ENCODE measurements at places on chromosomes 1 and 21.
A peak's percentile ranks its signal among the peaks of the same experiment; 100 is the strongest.

DNA sequence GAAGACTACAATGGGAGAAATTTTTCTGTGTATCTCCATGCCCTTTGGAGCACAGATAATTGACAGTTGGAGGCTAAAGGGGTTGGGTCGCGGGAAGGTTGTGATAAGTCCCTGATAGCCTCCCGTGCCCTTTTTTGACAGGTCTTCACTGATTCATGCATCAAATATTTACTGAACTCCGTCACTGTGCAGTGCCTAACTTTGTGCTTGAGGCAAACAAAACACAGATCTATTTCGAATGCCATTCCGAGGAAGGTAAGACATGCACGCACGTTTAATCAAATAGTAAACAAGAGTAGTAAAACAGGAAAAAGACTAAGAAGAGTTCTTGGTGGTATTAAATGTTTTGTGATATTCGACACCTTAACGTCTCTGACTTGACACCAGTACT, 494 bp upstream of the PIP5K1A start:
- DNase-seq, result no peak

DNA sequence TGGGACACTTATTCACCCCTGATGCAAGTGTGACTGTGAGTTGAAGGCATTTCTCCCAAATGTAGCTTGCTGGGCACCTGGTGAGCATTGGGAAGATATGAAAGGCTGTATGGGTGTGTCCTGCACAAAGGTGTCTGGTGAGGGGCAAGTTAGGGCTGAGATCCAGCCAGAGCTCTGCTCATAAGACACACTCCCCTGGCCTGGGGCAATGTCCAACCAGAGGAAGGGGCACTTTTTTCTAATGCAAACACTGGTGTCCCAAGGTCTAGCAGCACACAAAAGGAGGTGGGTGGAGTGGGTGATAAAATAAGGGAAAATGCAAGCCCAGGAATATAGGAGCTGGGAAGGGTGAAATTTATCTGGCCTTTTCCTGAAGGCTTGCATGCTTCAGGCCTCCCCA, 57.0 kb upstream of the TRABD2B start:
- DNase-seq, result no peak

DNA sequence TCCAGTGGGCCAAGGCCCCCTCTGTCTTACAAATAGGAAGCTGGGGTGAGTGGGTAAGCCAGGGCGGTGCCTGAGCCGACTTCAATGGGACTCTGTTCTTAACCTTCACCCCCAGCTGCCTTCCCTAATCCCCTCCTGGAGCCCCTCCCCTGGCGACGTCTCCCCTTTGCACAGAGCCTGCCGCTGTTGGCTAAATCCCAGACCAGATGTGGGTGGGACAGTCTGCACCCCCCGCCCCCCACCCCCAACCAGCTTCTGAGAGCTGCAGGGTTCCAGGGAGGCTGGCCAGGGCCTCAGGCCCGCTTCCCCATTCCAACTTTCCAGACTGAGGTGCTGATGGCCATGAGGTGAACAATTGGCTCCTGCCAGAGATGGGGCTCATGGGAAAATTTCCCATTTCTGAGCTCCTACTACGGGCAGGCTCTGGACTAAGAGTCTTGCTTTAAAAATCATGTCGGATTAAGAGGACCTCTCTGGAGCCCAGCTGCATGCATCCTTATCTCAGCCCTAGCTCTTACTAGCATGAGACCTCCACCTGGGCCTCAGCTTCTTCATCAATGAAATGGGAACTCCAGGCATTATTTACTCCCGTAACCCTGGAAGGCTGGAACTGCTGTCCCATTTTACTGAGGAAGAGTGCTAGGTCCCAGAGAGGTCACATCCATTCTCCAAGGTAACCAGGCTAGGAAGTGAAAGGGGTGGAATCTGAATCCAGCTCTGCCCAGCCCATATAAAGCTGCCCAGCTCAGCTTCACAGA, 6.4 kb downstream of the COL8A2 start:
- DNase-seq, result no peak

DNA sequence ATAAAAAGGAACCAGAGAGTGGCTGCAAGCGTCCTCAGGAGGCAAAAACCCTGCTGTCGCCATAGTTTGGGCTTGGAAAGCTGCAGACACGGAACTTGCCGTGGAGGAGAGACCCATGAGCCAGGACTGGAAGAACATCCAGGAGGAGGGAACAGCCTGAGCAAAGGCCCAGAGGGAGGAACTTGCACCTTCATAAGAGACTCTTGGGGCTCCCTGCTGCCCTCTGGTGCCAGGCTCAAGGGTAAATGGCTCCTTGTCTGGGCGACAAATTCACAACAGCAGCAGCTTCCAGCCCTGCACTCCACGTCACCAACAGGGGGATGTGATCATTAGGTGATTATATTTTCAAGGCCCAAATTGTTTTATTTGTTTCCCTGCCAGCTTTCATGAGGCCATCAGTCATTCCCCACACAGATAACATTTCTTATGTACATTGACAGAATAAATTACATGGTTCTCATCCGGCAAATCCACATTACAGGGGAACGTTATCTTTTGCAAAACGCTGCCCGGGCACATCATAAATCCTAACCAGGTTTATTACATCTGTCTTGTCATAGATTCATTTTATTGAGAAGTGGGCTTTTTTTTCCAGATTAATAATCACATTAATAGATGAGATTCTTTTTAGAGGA, 143.0 kb upstream of the GRIK3 start:
- DNase-seq, result peak; percentile 9

DNA sequence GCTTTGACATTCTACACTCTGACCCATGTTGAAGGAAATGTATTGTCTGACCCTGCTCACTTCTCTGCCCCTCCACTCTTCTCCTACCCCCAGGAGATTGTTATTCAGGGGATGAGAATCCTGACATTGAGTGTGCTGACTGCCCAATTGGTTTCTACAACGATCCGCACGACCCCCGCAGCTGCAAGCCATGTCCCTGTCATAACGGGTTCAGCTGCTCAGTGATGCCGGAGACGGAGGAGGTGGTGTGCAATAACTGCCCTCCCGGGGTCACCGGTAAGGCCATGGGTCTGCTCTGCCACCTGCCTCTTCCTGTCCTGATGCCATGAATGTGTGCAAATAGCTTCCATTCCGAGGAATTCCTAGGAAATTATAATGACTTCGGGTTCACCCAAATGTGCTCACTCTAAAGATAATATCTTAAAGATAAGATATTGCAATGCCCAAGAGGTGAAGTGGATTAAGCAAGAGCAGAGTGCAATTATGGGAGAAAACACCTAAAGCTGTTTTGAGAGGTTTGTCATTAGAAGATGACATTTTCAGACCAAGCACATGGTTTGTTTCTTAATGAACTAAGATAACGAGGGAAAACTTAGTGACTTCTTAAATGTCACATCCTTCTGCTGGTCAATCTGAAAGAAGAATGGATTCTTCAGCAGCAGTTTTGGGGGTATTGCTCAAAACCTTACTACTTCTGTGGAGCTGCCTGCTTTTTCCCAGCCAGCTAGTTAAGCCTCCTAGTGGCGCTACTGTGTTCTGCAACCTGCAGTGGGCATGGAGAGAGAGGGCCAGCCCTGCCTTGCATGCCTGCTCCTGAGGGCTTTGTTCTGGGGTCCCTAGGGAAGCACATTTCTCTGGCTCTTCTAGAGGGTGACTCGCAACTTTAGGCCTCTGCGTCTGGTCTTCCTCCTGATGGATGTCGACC, 41.6 kb downstream of the LAMC2 start:
- DNase-seq, result peak; percentile 41

GRCh38 chr1:3767328-3767925, 5.1 kb upstream of the SMIM1 start:
- no peak for DNase-seq

- DNase-seq, result no peak
These were observed 8.0 kb upstream of the YBX1 start for GRCh38 chr1:42674214-42674613.

DNA sequence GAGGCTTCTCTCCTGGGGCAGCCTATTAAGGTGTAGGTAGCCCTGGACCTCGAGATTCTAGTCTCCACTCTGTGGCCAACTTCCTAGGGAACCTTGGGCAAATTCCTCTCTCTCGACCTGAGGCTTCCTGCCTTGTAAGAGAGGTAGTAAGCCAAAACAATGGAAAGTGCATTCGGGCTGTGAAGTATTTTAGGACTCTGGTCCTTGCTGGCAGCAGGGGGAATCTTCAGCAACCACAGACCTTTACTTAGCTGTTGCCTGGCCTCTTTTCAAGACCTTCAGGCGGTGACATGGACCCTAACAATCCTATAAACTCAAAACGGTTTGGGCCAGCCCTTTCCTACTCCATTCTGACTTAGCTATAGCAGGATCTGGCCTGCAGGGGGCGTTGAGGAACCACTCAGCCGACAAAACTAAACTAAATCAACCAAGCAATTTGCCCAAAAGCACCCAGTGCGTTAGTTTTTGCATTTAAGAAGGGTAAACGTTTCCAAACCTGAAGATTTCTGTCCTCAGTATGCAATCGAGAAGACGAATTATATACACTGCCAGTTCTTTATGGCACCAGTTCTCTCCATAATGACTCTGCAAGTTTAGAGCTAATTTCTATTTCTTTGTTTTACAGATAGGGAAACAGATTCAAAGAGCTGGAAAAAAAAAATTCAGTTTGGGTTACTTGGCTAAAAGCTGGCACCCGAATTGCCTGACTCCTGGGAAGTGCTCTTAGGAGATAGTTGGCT, 10.9 kb upstream of the SESN2 start:
- DNase-seq, result peak; percentile 83

- DNase-seq, result no peak
These were observed 77.6 kb upstream of the PGBD5 start for GRCh38 chr1:230503726-230504125.

DNA sequence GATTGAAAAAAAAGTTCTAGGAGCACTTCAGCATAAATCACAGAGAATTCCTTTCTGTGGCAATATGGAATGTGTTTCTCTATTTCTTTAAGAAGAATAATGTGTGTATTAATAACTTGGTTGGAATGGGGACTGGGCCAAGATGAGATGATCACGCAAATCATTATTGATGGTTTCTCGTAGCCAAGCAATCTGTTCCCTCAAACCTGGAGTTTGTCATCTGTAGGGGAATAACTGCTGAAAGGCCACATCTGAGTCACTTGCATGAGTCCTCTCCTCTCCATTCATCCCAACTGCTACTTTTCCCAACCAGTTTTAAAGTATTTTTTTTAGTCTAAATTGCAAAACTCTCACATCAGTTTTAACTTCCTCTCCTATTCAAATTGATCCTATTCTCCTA, 480.4 kb downstream of the PLPP3 start:
- DNase-seq, result no peak

GRCh38 chr1:51990478-51990965, at the start of gene RAB3B:
Gene RAB3B (minus strand): TSS chr1:51990700. CDS start chr1:51977117, 13,583 bp downstream.
- DNase-seq, result no peak

GRCh38 chr1:1630191-1630964, 1.6 kb upstream of the MMP23B start:
- no peak for DNase-seq

- peak; percentile 39 for DNase-seq
These were observed 488 bp downstream of the DBT start for GRCh38 chr1:100249155-100249536.

GRCh38 chr1:217891966-217892365, 260.8 kb downstream of the SPATA17 start:
- DNase-seq, result no peak

- no peak for DNase-seq
These were observed 193.9 kb upstream of the C1orf174 start for GRCh38 chr1:4093856-4094565.

DNA sequence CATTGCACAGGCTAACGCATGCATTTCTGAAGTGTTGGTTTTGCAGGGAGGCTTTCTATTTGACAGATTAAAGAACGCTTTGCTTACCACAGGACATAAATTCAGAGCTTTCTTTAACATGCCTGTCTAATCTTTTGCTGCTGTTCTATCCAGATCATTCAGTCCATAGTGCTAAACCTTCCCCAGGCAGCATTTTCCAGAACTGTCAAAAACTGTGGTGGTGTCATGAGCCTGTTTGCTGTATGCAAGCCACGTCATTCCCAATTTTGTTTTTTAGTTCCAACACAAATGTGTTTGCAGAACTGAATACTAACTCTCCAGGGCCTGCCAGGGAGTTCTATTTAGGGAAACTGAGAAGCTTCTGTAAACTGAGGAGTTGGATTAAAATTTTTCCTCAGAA, 390.5 kb upstream of the LYPLAL1 start:
- no peak for DNase-seq

DNA sequence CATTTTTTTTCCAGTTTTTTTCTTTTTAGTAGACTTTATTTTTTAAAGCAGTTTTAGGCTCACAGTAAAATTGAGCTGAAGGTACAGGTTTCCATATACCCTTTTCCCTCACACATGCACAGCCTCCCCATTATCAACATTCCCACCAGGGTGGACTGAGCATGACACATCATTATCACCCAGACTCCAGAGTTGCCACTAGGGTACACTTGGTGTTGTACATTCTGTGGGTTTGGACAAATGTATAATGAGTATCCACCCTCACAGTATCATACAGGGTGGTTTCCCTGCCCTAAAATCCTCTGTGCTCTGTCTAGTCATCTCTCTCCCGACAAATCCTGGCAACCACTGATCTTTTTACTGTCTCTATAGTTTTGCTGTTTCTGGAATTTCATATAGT, 3.0 kb upstream of the AIM2 start:
- DNase-seq, result no peak

GRCh38 chr1:205532026-205532898, 27.8 kb downstream of the CDK18 start:
- DNase-seq, result no peak

DNA sequence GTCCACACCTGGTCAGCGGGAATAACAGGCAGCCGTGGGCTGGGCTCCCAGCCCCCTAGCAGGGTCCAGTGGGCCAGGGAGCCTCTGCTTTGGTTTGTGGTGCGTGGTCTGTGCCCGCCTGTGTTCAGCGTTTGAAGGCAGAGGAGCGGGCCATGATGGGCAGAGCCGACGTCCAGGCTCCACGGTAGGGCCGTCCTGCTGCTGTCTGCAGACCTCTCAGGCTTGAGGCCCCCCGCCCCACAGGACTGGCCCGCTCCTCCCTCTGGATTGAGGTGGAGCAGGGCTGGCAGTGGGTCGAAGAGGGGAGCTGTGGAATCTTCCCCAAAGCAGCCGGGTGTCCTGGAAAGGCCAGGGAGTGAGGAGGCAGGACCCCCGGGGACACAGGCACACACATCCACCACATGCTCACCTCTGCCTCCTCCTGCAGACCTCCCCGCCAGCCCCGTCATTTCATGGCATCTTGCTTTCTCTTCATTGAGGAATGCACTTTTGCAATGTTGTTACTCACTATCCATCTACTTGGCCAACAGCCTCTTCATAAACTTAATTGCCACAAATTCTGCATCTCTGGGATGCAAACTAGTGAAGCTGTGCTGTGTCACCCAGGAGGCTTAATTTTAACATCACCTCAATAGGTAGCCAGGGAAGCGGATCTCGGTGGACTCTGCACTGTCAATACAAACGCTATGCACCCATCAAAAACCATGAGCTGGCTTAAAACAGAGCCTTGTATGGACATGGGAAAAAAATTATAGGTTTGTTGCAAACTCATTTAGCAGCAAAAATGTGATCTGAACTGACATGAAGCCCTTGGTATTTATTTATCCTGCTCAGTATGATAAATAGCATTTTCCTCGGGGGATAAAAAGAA, 85.9 kb downstream of the PDE9A start:
- DNase-seq, result no peak

GRCh38 chr1:15835205-15835740, 12.2 kb upstream of the SPEN start:
- DNase-seq, result no peak

GRCh38 chr1:245678860-245679411, 524.2 kb downstream of the KIF26B start:
- DNase-seq, result no peak

All from Kasumi-1 (cell line).